ENCODE measurements at places on chromosomes 4 and X.

DNA sequence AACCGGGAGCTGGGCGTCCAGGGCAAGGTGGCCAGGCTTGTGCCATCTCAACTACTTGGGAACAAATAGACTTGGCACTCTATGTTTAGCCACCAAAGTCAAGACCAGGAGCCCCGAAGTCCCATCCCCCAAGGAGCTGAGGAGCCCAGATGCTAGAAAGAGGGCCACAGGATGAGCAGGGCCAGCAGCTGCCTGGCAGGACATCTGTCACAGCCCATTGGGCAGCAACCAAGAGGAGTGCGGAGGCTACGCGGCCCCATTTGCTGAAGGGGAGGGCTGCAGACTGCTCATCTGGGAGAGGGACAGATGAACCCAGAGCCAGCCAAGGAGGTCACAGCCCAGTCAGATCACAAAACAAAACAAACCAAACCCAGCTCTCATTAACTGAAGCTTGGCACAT, 22.9 kb upstream of the SOWAHD start:
- DNase-seq, result no peak

DNA sequence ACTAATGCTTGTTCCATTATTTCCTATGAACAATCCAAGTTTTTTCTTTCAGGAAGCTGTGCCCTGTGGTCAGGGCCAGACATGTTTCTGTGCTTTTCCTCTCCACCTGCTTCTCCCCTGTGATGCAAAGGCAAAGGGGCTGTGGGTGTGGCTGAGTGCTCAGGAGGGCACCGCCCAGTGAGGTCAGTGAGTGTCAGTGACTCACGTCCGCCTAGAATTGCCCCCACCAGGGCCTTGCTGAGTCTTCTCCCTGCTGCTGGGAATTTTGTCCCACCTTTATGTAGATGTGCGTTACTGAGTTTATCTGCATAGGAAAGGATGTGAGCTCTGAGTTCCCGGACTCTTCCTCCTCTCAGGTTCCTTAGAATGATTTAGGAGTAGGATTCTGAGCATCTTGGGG, 283.2 kb downstream of the DCHS2 start:
- DNase-seq, result no peak

DNA sequence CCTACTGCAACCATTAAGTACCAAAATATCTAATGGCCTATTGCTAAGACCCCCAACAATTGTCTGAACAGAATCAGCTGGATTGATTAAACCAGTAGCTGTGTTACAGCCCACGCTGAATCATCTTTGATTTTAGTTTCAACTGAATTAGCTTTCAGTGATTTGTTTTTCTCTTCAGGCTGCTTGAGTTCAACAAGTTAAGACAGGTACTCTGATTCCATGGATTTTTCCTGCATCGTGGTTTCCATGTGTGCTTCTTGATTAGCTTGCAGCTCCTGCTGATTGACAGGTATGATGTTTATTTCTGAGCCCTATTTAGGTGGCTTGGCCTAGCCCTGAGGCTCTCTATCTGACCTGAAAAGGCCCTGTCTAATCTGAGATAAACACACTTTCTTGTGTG, 91.3 kb downstream of the GUCY2F start:
- DNase-seq, result no peak

GRCh38 chrX:53458082-53458481, 23.9 kb upstream of the HSD17B10 start:
- no peak for DNase-seq
